ENCODE measurements at places on chromosomes 2 and 18. TPM values are rescaled to one million over a fixed set of nuclear protein-coding genes. Genes with fewer than 3 reads are reported as not detected.
A peak's percentile ranks its signal among the peaks of the same experiment; 100 is the strongest.

- DNase-seq, result no peak
Observed at GRCh38 chr2:128442053-128442751, 123.5 kb upstream of the HS6ST1 start.

- no peak for DNase-seq
Observed at GRCh38 chr2:73886357-73886756, 6.5 kb upstream of the ACTG2 start.

DNA sequence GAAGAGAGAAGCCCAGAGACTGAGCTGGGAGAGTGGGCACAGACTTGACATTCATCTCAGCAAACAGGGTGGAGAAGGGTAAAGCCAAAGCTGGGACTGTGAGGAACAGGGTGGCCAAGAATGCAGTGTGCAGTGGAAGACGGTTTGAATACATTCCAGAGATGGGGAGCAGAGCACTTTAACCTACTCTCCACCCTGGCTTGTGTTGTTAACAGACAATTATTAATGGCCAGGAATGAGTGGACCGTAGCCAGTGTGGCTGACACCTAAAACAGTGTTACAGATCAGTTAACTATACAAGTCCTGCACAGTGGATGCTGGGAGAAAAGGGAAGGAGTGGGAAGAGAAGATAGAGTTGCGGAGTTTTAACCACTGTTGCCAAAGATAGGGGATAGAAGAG lies 7.4 kb upstream of the NAB1 start:
- DNase-seq, result peak; percentile 86

DNA sequence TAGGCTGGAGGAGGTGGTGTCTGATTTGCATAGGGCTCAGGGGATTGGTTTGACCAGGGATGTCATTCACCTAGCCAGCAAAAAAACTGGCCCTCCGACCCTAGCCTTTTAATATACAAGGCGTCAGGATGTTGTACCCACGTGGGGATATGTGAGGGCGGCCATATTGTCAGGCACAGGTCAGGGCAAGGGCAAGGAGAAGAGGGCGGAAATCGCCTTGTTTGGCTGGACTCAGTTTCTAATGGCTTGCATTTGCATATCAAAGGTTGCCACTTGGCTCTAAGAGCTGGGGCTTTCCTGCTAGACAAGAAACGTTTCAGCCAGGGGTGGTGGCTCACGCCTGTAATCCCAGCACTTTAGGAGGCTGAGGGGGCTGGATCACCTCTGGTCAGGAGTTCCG lies 24.9 kb upstream of the PDCL3 start:
- no peak for DNase-seq

DNA sequence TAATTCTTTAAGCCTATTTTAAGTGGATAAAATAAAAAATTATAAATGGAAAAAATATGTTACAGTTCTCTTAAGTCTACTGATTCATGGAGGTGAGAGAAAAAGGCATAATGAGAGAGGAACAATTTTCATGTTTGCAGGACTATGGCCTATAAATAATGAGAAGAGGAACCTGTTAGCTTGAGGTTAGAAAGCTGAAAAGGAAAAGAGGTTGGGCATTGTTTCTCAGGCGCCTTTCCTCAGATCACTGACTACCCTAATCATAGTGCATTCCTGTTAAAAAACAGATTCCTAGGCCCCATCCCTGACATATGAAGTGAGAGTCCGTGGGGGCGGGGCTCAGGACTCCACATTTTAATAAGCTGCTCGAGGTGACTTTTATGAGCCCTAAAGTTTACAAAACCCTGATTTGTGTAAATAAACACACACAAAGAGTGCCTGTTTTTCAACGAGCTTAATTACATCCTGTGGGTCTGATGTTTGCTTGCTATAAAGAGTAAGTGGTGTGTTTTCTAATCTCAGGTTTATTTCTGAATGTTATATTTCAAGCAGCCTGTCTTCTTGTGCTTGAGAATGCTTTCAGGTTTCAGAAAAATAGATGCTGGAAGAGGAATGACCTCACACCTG lies 335.5 kb downstream of the CLIP4 start:
- DNase-seq, result no peak

- DNase-seq, result no peak
Observed at GRCh38 chr2:180063494-180064092, 56.5 kb upstream of the CWC22 start.

- no peak for DNase-seq
Observed at GRCh38 chr18:13878857-13879256, 36.5 kb downstream of the MC2R start.

- no peak for DNase-seq
Observed at GRCh38 chr2:171956135-171956825, 34.0 kb downstream of the HAT1 start.

DNA sequence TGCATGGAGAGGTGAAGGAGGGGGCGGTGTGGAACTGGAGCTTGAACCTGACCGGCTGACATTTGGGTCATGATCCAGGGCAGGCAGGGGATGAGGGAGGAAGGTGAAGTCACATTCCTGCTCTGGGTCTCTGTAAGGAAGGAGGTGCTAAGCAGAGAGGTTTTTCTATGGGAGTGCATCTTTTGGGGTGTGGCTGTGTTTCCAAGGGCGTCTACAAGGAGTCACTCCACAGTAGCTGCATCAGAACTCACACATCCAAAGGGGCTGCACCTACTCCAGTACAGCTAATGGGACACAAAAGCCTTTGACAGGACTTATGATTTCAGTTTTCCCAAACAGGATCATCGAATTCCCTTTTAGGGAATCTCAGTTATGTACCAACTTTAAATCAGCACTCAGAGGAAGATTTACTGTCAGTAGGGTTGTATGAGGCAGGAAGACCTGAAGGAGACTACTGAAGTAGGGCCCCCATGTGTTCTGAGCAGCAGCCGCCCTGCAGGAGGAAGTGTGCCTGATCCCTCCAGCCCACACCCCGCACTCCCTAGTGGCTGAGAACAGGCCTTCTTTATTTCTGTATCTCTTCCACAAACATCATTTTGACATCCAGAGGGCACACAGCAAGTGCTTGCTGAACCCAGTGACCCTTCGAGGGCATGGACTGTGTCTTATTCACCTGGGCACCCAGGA lies 137.2 kb downstream of the CELF4 start:
- no peak for DNase-seq

DNA sequence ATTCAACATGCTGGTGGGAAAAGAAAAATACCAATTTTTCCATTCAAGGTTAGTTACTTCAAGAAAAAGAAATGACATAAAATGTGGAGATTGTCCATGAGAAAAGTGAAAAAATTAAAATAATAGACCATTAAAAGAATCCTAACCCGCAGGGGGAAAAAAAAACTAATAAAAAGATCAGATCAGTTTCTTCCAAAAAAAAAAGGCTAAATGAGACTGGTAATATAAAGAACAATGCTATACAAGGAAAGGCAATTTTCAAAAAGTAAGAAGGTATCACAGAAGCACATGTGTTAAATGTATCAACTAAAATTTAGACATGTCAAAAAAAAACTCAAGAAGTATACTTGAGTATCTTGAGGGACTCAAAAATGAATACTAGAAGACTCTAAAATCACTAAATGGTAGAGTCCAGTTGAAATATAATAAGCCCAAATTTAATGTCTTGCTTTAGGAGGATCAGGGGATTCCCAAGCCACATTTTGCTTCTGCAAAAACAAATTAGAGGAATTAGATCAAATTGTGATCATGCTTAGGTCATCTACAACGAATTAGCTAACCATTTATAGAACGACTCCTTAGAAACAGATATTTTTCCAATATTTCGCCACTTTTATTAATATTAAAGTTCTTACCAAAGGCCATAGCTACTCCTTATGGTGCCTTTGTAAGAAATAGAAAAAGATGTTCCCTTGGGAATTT lies 35.8 kb upstream of the GLS start:
- peak; percentile 44 for DNase-seq

- no peak for DNase-seq
Observed at GRCh38 chr2:121008975-121009374, 273.3 kb downstream of the GLI2 start.

- DNase-seq, result peak; percentile 18
Observed at GRCh38 chr2:152222975-152223637, 47.5 kb upstream of the STAM2 start.

DNA sequence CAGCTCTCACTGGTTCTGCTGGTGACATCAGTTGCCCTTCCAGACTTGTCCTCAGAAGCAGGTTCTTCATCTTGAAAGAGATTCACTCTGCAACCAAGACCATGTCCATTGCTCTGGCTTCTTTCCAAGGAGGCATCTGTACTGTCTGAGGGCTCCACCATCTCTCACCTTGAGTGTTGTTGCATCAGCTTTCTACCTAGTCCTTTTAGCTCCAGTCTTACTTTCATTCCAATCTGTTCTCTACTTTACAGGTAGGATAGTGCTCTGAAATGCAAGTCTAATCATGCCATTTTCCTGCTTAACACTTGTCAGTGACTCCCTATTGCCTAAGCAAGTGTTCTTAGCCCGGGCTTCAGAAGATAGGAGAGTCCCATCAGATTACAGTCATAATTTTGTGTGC lies 117.7 kb downstream of the EN1 start:
- DNase-seq, result no peak

DNA sequence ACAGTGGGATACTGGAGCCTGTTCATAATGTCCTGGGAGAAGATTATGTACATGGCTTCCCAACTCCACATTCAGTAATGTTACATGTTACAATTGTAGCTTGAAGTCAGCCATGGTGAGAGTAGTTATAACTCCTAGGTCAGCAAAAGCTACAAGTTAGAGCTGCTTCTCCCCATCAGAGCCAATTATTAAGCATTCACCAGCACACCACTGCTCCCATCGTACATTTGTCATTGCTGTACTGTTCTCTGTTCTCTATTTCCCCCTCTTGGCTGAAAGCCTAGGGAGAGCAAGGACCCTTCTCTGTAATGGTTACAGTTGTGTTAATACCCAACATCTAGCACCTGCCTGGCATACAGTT lies 5.3 kb upstream of the TLK1 start:
- DNase-seq, result no peak

DNA sequence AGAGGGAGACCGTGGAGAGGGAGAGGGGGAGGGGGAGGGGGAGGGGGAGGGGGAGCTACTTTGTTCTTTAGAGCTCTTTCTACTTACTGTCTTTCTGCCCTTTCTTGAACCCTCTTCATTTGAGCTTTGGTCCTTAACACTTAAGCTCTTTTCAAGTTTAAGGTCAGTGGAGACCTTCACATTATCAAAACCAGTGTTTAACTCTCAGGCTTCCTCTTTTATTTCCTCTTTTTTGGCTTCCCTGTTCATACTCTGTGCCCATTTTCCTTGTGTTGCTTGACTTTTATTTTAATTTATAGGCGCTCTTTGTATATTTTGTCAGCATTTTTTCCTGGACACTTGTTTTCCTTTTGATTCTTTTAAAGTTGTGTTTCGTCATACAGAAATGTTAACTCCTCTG lies 37.1 kb downstream of the ACSL3 start:
- no peak for DNase-seq

DNA sequence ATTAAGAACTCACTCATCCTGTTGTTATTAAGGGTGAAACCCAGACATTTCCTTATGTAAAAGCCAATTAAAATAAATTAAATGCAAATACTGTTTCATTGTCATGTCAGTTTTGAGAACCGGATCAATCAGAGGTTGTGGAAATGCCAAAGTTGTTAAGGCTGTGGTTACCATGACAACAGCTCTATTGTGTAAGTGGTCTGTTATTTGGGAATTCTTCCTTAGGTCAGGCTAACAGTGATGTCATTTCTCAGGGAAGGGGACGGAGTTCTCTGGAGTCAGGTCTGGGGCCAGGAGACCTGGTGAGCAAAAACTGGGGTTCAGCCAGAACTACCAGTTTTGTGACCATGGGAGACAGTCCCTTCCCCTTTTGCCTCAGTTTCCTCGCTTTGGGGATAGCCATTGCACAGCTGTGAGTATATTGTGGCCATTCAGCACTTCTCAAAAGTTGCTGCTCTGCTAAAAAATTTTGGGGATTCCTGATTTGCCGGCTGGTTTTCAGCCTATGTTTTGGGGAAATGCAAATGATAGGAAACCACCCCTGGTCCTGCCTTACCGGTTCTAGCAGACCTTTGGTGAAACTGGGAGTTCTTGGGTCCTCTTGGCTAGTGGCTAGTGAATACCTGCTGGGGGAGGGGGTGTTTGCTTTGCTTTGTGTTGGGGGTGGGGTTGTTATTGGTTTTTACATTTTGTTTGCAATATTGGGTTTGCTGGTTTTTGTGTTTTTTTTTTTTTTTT lies 21.6 kb downstream of the HPCAL1 start:
- DNase-seq, result no peak

The ILKAP gene
- total RNA-seq, result 29.2 TPM

The REL gene
- total RNA-seq, result 8.6 TPM

The CBLN2 gene
- not detected for total RNA-seq

The CGREF1 gene
- 10.3 TPM for total RNA-seq

The PTRHD1 gene
- 60.5 TPM for total RNA-seq

The ITGB6 gene
- total RNA-seq, result 17.4 TPM
